ENCODE measurements at places on chromosomes 7 and 10.

- DNase-seq, result no peak
These were observed 11.5 kb downstream of the HNRNPA2B1 start for GRCh38 chr7:26188957-26189541.

GRCh38 chr7:44569959-44570358 is 3.7 kb downstream of the DDX56 start:
- no peak for DNase-seq

- no peak for DNase-seq
These were observed 36.7 kb downstream of the LSM5 start for GRCh38 chr7:32453341-32454011.

DNA sequence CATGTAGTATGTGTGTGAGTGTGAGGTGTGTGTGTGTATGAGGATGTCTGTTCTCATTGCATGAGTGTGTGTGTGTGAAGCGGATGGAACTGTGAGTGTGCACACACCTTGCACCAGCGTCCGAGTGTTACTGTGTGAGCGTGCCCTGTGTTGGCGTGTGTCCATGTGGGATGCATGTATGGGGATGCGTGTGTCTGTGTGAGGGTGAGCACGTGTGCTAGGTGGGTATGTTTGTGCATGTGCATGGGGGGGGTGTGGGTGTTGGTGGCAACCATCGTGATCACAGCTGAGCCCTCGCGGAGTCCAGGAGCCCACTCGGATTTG is 6.4 kb downstream of the KNDC1 start:
- DNase-seq, result no peak

DNA sequence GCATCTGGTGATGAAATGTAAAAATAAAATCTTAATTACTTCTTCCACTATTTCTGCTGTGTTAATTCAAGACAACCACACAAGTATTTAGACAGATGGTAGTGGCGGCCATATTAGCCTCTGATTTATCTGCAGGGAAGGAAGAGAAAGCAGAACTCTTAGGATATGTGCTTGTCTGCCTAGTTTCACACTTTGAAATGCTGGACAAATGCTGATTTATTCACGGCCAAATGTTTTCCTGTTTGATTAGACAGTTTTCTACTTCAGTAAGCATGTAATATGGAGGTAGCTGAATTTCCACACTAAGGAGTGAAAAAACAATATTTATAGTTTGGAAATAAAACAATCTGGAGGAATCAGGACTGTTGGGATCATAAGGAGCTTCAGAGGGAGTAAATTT is 158.1 kb downstream of the AGMO start:
- DNase-seq, result no peak

DNA sequence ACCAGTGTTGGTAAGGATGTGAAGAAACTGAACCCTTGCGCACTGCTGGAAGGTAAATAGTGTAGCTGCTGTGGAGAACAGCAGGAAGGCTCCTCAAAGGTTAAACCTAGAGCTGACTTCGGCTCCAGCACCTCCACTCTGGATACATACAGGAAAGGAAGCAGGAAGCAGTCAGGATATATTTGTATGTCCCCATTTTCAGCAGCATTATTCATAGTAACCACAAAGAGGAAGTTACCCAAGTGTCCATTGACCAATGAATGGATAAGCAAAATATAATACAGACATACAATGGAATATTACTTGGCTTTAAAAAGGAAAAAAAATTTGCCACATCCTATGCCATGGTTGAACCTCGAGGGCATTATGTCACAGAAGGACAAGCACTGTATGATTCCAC is 15.0 kb downstream of the RET start:
- no peak for DNase-seq

- no peak for DNase-seq
These were observed 62.3 kb upstream of the LBX1 start for GRCh38 chr10:101291331-101292193.

DNA sequence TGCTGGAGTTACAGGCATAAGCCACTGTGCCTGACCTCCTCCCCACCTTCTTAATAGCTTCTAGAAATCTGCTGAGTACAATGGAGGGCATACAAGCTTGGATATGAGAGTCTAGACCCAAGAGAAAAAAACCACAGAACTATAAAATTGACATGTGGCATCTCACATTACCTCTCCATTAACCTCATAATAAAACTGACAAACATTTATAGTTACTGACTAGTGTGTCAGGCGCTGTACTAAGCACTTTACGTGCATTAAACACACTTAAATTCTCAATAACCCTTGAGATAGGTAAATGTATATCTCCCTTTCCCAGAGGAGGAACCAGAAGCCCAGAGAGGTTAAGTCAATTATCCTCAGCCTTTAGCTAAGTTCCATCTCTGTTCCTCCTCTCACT is 300.5 kb upstream of the MYO3A start:
- no peak for DNase-seq

- DNase-seq, result no peak
These were observed 13.2 kb downstream of the YKT6 start for GRCh38 chr7:44213877-44214388.

GRCh38 chr7:89023206-89023605 is 227.7 kb upstream of the TEX47 start:
- no peak for DNase-seq

GRCh38 chr10:96470116-96470743 is 43.5 kb downstream of the TLL2 start:
- DNase-seq, result no peak

GRCh38 chr7:91165006-91165845 is 99.0 kb upstream of the FZD1 start:
- peak; percentile 76 for DNase-seq

DNA sequence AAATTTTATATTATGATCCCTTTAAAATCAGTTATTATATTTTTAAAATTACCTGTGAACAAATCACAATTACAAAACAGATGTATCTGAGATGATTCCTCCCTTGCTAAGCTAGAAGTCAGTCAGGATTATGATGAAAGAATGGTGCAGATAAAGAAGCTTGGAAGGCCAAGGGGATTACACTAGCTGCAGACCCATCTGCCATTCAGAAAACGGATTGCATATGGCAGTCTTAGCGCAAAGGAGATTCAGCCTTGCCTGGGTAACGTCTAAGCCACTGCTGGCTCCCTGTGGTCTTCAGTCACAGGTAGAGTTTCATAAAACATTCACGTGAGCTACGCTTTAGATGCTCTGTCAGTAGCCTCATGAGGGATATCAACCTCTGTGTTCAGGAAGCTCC is 222.2 kb downstream of the POU6F2 start:
- no peak for DNase-seq

DNA sequence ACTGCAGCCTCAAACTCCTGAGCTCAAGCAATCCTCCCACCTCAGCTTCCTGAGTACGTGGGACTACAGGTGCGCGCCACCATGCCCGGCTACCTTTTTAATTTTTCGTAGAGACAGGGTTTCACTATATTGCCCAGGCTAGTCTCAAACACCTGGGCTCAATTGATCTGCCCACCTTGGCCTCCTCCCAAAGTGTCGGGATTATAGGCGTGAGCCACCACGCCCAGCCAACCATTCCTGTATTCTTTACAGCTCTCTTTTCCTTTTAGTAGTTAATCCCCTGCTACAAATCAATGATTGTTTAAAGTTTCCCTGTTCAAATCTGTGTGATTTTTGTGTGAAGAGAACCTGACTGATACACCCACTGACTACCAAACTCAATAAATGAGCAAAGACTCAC is 75.4 kb upstream of the SVIL start:
- no peak for DNase-seq

GRCh38 chr10:123102673-123103072 is 33.1 kb upstream of the HMX3 start:
- DNase-seq, result no peak

- DNase-seq, result peak; percentile 57
These were observed 80.4 kb upstream of the CDK6 start for GRCh38 chr7:92916770-92917224.

DNA sequence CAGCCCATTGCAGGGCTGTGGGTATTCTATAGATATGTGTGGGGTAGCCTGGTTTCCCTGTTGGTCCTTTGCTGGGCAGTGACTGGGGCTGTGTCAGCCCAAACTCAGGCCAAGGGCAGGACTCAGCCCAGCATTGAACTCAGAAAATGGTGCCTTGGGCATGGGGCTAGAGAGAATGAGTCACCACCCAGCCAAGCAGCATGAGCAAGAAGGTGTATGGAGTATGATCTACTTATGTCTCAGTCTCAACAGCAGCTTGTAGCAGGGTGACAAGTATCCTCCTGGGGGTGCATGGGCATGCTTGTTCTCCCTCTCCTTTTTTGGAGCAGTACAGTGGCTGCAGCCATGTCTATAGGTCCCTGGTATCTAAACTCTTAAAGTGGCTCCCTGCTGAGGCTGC is 32.0 kb downstream of the STK31 start:
- DNase-seq, result no peak

DNA sequence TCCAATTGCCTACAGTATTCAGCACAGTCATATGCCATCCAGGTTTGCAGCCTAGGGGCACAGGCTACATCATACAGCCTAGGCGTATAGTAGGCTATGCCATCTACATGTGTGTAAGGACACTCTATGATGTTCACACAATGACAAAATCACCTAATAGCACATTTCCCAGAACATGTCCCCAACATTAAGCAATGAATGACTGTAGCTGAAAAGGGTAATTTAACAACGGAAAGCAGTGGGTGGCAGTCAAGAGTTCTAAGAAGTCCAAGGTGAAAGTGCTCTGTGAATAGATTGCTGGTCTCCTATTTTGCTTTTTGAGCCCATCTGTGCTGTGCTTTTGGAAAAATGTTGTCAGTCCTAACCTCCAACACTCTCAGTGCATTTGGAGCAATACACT is 162.6 kb downstream of the KLF6 start:
- no peak for DNase-seq

DNA sequence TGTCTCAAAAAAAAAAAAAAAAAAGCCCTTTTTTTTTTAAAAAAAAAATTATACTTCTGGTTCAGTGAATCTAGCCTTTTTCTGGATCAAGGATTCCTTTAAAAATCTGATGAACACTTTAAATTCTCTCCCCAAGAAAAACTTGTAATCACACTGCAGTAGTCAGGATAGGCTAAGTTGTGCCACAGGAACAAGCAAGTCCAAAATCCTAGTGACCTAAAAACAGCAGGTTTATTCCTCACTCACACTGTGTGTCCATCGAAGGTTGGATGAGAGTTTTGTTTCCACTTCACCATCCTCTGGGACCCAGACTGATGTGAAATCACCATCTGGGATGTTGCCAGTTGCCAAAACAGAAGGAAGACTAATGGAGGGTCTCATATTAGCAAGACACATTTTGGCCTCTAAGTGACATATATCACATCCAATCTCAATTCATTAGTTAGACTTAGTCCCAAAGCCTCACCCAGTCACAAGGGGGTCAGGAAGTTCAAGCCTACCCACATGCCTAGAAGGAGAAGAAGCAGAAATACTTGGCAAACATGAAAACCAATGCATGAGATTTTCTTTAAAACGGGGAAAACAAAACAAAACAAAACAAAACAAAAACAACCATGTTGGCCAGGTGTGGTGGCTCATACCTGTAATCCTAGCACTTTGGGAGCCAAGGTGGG is 32.7 kb downstream of the CYP17A1 start:
- DNase-seq, result no peak

DNA sequence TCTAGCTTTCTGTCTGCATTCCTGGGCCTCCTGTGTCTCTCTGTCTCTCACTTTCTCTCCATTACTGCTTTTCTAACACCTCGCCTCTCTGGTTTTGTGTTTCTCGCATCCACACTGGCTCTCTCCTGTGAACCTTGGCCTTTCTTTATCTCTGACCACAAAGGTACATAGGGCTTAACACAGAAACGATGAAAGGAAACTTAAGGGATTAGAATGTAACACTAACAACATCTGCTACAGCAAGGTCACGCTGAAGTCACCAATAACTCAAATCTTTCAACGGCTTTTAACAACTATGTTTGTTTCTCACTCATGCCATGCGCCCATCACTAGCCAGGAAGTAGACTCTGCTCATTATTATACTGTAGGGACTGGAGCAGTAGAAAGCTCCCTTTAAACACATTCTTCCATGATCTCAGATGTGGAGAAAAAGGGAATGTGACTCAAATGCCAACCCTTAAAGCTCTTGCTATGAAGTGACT is 9.3 kb upstream of the OR6V1 start:
- no peak for DNase-seq

DNA sequence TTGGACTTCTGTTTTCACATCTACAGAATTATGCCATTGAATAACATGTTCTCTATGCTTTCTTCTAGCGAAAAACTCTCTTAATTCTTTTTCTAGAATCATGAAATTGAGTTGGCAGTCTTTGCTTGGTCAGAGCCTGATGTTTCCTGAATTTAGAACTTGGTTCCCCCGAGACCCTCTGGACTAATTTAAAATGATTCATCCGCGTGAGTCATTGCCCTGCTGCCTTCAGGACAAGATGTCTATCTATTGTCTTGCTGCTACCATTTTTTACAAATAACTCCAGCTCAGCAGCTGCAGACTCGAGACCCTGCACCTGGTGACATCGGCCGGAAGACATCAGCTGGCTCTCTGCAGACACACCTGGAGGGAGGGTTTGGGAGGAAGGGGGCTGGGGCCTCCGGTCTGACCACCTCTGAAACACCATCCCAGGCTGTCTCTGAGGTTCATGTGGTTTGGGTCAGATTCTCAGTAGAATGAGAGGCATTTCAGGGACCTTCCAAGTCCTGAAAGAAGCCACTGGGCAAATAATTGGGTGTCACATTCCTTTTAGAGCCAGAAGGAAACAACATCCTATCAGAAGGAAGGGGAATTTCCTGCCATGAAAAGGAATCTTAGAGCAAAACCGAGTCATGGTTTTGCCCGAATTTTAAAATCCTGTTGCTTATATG is 20.9 kb upstream of the KLF6 start:
- DNase-seq, result no peak

- no peak for DNase-seq
These were observed 2.5 kb downstream of the GIMAP7 start for GRCh38 chr7:150516956-150517745.

GRCh38 chr7:95980167-95980566 is 207.8 kb downstream of the DYNC1I1 start:
- DNase-seq, result no peak

DNA sequence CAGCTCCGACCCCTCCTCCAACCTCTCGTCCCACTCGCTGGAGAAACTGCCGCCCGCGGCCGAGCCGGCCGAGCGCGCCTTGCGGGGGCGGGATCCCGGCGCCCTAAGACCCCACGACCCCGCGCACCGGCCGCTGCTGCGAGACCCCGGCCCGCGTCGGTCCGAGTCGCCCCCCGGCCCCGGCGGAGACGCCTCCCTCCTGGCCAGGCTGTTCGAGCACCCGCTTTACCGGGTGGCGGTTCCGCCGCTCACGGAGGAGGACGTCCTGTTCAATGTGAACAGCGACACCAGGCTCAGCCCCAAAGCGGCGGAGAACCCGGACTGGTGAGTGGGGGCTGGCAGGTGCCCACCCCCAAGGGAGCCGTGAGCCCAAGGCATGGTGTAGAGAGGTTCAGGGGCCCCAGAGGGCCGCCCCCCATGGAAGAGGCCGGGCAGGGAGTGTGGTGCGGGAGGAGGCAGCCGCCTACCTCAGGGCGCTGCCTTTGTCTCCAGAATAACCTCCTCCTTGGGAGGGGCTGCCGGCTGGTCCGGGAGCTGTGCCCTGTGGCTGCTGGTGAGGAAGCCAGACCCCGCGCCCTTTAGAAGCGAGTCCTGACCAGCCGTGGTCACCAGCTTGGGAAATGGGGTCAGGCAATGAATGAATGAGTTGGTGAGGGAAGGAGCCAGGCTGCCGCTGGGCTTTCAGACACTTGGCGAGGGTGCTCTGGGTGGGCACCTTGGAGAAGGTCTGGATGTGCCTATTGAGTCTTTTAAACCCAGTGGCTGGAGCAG is 1.3 kb downstream of the FAM20C start:
- DNase-seq, result no peak

- DNase-seq, result no peak
These were observed 40.1 kb upstream of the ZNF488 start for GRCh38 chr10:47424231-47424630.

- peak; percentile 51 for DNase-seq
These were observed 56.8 kb downstream of the SND1 start for GRCh38 chr7:127708788-127709187.

Measured in non-pigmented ciliary epithelial cell (primary cell).